ENCODE measurements at places on chromosomes 11 and 22.

- DNase-seq = peak; percentile 65
Measured at GRCh38 chr22:37661160-37661924, 2.8 kb downstream of the PDXP start.

DNA sequence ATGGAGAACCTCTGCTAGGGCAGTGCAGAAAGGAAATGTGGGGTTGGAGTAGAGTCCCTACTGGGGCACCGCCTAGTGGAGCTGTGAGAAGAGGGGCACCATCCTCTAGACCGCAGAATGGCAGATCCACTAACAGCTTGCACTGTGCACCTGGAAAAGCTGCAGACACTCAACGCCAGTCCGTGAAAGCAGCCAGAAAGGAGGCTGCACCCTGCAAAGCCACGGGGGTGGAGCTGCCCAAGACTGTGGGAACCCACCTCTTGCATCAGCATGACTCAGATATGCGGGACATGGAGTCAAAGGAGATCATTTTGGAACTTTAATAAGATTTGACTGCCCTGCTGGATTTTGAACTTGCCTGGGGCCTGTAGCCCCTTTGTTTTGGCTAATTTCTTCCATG is 8.7 kb downstream of the TSKU start:
- no peak for DNase-seq

- DNase-seq = no peak
Measured at GRCh38 chr11:44303401-44303938, 6.5 kb downstream of the ALX4 start.

DNA sequence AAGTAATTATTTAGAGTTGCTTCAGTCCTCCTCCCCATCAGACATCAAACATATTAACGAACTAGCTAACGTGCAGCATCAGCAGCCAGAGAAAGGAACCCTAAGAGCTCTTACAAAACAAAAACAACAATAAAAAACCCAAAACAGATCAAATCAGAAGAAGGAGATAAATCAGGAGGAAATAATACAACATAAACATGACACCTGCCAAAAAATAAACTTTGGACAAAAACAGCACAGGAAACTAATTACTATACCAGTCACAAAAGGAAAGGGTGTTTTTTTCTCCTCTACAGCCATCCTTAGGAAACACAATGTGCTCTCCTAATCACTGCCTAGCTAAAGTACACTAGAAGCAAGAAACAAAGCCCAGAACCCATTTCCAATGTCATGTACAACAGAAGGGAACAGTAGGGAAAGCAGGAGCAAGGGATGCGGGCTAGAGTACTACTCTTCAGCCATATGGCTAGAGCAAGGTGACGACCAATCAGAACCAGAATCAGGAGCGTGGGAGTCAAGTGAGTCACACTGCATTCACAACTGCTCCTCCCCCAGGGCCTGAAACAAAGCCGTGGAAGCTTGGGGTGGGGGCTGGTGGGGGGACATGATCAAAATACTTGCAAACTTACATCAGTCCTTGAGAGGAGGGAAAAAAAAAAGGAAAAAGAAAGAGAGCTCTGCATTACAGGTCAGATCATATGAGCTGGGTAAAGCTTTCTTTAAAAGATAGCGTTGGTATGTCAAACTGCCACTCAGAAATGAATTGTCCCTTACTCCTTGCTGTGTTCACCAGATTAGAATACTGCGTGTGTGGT is 60.4 kb downstream of the LARGE2 start:
- no peak for DNase-seq

DNA sequence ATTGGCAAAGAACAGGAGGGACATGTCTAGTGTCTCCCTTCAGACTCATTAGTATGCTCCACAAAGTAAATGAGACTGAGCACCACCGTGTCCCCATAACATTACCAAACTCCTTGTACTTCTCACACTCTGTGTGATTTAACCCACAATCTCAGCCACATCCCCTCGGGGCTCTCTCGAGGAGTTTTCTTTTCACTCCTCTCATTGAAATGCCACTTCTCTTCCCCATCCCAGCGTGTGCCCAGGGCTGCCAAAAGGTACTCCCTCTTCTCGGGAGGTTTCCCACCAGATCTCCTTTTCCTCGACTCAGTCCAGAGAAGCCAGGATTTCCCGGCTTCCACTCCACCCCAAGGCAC is 1.1 kb downstream of the RBFOX2 start:
- DNase-seq = no peak

Measured in NCI-H2081 (cell line).